ENCODE measurements at places on chromosomes 7 and 10.

- peak; percentile 12 for DNase-seq
These were observed 581 bp downstream of the PTPRZ1 start for GRCh38 chr7:121873289-121874194.

DNA sequence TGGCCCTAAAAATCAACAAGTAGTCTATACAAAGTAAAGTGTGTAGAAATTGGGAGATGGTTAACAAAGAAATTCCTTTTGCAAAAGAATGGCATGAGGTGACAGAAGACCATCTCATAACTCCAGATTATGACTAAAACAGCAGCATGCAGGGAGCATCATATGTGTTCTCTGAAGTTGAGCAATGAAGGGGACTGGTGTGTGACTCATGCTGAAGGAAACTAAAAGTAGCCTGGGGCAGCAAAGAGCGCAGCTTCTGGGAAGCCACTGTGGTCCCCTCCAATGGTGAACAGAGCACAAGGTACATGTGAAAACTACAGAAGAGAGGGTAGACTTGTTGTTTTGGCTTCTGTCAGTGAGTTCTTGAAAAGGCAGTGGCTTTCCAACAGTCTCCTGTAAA lies 133.4 kb downstream of the MACC1 start:
- no peak for DNase-seq

GRCh38 chr10:86244297-86245014 lies 122.1 kb downstream of the GRID1 start:
- no peak for DNase-seq

DNA sequence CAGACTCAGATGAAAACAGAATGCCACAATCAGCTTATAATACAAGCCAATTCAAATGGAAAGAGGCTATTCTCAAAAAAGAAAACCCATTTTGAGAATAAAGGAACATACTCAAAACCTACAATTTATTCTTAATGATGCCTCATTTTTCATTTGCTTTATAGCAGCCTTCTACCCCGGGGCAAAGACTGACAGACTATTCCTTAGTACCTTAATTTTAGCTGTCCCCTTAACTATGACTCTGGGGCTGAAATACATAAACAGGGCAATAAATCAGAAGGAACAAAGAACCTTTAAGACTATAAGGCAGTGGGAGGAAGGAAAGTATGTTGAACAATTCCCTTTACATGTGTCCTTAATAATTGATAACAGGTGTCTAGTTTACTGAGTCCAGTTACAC lies 76.8 kb downstream of the TMEM106B start:
- no peak for DNase-seq

GRCh38 chr7:44280636-44280992 lies 44.8 kb downstream of the CAMK2B start:
- DNase-seq: no peak

- no peak for DNase-seq
These were observed 118.5 kb downstream of the AMPH start for GRCh38 chr7:38512704-38513103.

GRCh38 chr10:28478646-28479045 lies 54.3 kb upstream of the WAC start:
- DNase-seq: no peak

DNA sequence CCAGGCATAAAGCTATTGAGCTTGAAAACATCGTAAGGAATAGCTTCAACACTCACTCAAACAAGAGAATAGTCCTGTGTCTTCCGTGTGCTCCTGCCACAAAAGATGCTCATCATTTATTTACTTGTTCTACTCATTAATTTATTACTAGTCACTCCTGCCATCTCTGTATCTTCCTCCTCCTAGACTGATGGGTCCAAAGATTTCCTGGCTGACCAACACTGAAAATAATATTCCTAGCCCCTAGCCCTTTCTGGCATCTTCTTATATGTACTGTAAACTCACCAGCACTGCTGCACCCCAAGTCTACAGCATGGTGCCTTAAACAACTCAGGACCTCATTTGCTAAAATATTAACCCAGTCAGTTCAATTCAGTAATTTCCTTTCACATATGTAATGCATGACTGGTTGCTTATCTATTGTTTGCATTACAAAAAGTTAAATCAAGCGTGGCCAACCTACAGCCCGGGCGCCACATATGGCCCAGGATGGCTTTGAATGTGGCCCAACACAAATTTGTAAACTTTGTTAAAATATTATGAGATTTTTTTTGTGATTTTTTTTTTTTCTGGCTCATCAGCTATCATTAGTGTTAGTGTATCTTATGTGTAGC lies 86.7 kb upstream of the GSDME start:
- DNase-seq: no peak

DNA sequence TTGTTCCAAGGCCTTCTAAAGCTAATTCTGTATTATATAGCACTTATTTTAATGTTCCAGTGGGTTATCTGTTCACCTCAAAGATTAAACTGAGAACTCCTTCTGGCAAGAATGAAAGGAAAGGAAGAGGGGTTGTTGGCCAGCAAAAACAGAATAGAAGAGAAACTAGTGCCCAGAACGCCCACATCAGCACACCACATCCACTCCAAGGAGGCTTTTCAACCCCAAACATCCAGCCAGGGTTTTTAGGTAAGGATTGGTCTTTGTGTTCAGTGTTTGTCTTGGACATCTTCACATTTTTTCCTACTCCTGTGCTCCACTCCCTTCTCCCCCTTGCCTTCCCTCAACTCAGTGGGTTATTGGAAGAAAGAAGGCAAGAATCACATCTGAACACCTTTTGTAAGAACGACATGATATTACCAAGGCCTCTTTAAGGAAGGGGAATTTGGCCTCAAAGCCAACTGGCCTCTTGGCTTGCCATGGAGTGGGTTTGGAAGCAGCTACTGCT lies 55.8 kb downstream of the BICC1 start:
- no peak for DNase-seq

DNA sequence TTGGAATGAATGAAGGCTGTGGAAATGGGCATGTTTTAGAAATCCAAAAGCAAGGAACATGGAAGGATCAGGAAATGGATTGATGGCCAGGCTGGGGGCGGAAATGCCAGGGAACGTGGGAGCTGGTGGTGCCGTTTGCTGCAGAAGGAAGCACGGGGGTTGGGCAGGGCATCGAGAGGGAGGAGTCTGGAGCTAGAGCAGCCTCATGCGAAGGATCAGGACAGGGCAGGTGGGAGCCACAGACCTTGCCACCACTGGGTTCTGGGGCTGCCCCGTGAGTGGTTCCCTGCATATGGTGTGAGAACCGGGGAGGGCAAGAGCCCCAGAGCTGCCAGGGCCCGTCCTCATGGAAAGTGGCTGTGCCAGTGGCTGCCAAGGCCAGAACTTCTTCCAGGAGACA lies 193.8 kb upstream of the ZNF32 start:
- no peak for DNase-seq

- DNase-seq: no peak
These were observed 52.4 kb downstream of the NPTX2 start for GRCh38 chr7:98669329-98670000.

- DNase-seq: no peak
These were observed 142.2 kb downstream of the ATXN7L1 start for GRCh38 chr7:105734233-105734632.

DNA sequence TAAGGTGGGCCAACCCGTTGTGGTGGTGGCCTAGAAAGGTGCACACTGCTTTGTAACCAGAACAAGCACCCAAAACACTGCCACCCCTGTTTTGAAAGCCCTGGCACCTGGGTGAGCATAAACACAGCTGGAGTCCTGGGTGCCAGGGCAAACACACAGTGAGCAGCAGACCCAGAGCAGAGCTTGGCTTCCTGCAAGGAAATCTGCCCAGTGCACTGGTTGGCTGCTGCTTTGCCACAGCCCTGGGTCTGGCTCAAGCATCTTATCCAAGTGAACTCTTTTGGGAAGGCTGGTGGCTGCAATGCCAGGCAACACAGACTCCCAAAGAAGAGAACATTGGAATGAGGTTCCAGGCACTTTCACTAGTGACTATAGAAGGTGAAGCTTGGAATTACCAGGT lies 145.5 kb upstream of the PDE1C start:
- no peak for DNase-seq

GRCh38 chr10:34320265-34320664 lies 494.8 kb downstream of the PARD3 start:
- DNase-seq: no peak

GRCh38 chr10:122852261-122852660 lies 6.6 kb upstream of the CUZD1 start:
- DNase-seq: no peak

DNA sequence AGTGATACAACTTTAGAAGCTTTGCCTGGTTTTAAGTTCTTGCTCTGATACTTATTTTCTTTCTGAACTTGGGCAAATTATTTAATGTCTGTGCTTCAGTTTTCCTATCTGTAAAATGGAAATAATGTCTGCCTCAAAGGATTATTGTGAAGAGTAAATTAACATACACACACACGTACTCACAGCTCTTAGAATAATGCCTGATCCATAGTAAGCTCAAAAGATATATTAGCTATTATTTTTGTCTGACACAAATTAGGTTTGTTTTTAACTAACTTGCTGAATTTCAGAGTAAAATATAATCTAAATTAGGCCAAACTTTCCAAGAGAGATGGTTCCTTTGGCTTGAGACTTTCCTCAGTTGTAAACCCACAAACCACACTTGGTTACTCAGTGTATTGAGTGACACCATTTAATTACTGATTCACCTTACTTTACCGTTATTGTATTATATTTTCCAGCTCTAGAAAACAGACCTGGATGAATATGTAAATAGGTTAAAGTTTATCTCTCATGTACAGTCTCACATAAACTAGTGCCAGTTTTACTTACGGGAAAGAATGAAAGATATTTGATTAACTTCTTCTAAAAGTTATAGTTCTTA lies 50.4 kb downstream of the VTI1A start:
- DNase-seq: no peak

DNA sequence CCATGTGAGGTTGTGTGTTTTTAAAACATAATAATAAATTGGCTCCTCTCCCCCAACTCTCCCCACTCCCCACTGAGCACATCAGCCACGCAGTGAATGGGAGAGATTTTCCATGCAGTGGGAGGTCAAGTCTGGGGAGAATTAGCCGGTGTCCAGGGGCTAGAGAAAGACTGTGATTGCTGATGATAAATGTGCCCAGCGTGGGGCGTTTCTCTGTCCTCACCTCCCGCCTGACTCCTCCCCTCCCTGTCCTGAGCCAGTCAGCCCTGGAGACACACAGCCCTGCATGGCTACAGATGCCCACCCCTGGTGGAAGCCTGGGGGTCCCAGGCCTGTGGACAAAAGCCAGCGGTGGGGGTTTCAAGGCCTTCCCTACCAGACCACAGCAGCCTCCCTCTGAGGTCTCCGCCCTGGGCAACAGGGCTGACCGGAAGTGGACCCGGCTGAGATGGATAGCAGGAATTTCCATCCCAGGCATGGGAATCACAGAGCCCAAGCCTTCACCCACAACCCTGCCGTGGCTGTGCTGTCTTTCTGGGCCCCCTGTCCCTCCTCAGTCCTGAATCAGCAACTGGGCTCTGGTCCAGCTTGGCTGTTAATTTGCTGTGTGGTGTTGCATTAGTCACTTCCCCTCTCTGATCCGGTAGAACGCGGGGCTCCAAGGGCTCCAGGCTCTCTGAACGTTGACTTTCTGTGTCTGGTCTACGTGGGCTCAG lies 46.8 kb upstream of the SLC29A3 start:
- no peak for DNase-seq

GRCh38 chr10:6269432-6269831 lies 66.7 kb downstream of the PFKFB3 start:
- no peak for DNase-seq

DNA sequence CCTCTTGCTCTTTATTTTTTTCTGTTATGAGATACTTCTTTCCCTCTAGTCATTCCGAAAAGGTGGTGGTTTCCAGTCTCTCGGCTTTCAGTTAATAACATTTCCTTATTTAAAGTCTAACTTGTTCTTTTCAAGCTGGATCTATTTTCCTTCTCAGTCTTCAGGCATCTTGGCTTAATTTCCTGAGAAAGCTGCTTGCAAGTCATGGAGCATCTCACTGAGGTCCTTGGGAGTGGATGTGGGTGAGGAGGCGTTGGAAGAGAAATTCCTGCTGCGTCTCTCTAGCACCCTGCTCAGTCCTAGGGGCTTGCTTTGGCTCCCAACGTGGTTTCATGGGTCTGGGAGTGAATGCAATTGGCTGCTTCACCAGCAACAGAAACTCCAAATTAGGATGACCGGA lies 210.2 kb upstream of the MKI67 start:
- DNase-seq: no peak

GRCh38 chr10:13528875-13529713 lies at the start of gene BEND7:
Gene BEND7 (minus strand): TSS chr10:13529014. CDS start chr10:13528533, 481 bp downstream.
- DNase-seq: peak; percentile 86

DNA sequence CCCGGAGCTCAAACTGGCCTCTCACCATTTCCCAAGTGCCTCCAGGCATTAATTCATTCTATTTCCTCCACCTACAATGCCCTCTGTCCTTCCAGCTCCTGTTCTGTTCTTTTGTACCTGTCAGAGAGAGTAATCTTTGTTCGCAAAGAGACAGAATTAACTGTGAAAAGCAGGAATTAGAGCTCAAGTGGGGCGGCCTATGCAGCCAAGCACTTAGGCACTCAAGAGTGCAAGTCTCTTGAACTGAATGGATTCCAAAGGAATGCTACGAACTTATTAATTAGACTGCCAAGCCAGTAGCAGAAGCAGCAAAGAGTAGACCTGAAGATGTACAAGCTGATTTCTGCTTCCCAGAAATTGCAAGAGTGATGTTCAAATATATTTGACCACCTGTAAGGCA lies 338.3 kb upstream of the AUTS2 start:
- DNase-seq: no peak

- no peak for DNase-seq
These were observed 40.6 kb downstream of the MICALL2 start for GRCh38 chr7:1418505-1419309.

GRCh38 chr7:106369352-106369751 lies 84.6 kb upstream of the NAMPT start:
- DNase-seq: no peak

DNA sequence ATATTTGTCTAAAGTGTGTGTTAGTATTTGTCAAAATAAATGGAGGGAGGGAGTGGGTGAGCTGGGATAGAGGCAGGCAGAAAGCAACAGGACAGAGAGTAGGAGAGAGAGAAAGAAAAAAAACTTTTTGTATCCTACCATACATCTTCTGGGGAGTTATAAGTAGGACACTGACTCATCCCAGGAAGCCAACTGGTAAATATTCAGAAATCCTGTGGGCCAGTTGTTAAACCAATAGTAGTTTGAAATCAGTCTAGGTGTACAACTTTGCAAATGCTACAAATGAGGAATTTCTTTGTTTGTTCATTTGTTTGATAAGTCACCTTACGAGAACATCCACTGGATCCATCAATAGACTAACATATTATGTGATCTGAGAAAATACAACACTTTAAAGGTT lies 980.9 kb downstream of the GATA3 start:
- DNase-seq: no peak

- no peak for DNase-seq
These were observed 99.6 kb upstream of the GLCCI1 start for GRCh38 chr7:7869036-7869435.

DNA sequence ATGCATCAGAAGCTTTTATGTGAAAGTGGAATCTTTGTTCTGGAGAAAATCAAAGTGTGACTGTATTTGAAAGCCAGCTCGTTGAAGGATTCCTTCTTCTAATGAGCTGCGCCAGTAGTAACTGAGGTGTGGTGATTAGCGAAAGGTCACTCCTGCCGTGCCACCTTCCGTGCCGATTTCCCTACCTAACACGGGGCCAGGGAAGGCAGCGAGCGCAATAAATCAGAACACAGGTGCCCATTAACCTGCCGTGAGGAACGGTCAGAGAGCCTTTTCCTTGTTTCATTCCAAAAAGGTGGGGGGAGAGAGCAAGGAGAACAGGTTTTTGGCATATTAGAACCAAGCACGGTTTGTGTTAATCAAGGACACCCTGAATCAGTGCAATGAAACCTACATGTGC lies 258.0 kb downstream of the CELF2 start:
- DNase-seq: no peak

Measured in HuH-7.5 (cell line).